ENCODE measurements at places on chromosomes 12 and 14. TPM values are rescaled to one million over a fixed set of nuclear protein-coding genes. Genes with fewer than 3 reads are reported as not detected.

GRCh38 chr14:68236582-68237458, 417.2 kb downstream of the RAD51B start:
- DNase-seq = no peak

Gene TMEM116
- total RNA-seq = 11.0 TPM

DNA sequence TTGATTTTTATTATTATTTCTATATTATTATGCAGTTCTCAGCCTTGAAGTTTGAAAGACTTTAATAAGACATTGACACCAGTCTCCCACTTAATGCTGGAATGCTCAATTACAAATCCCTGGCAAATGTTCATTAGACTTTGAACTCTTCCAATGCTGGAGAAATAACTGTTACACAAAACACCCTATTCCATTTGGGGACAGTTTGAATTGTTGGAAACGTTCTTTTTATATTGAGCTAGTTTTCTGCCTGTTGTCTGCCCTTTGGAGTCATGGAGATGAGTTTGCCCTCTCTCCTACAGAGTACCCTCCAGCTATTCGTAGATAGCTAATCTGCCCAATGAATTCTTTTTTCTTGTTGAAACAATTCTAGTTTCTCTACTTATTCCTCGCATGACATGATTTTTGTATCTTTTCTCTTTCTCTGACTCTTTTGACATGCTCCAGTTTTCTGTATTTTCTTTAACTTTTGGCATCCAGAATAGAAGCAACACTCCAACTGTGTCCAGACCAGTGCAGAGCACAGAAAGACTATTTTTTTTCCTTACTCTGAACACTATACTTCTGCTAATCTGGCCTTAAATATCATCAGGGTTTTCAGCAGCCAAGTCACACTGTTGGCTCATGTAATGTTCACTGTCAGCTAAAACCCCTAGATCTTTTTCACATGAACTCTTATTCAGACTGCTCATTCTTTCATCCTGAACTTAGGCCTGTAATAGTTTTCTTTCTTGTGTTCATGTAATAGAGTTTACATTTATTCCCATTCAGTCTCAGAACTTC, 379.3 kb downstream of the RAD51B start:
- DNase-seq = no peak

GRCh38 chr12:101946233-101946611, 68.8 kb downstream of the DRAM1 start:
- DNase-seq = no peak

DNA sequence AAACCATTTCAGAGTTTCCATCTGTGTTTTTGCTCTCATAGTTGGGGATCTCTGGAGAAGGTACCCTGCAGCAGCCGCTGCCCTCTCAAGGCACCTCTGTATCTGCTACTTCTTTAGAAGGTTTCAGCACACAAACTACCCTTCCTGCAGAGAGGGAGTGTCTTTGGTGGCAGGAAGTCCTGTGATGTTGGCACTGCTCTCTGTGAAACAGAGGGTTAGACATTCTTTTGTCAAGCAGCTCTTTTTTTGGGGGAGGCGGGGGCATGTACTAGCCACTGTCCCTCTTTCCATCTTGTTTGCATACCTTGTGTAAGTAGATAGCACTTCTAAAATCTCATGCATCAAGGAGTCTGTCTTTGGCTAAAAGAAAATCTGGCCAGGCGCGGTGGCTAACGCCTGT, 352.6 kb downstream of the BMP4 start:
- no peak for DNase-seq

DNA sequence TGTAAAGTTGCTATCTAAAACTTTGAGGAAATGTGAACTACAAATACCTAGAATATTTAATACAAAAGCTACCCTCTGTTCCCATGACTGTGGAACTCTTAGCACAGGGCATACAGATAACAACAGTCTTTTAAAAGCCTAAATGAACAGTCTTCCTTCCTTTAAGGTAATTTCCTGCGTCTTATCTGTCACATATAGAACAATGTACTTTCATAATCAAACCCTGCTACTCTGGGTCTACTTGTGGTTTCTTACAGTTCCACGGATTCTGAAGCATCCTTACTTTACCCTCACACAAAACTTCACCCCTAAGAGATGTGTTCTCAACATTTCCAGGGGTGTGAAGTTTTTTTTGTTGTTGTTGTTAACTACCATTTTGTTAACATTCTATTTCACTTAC, 5.1 kb downstream of the PKP2 start:
- no peak for DNase-seq

DNA sequence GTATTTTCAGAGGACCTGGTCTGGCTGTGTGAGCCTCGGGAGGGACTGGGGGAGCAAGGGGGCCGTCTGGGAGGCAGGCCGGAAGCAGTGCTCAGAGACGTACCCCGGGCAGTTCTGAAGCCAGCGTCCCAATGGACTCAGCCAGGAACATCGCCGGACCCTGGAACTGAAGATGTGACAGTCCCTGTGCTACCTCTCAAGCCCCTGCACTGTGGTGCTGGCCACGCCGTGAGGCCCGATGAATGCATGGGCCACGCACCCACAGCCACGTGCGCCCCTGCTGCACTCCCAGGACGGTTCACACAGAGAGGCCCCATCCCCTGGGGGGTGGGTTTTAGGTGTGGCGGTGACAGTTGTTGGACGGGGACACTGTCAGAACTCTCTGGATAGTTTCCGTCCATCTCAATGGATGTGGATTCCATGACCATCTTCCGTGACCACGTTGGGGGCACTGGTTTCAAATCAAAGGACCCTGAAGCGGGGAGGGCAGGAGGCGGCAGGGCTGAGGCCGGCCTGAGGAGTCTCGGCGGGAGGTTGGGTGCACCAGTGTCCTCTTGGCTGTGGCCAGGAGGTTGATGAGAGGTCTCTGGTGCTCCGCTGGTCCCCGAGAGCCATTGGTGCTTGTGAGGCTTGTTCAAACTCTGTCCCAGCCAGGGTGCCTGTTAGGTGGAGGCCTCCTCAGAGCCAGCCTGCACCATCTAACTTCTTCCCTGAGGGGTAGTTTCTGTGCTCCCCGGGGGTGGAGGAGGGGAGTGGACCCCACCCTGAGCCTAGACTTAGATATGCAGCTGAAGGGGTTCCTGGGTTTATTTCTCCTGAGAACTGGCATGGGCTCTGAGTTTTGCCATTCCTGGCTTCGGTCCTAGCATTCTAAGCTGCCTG, 36.3 kb upstream of the TSPAN9 start:
- DNase-seq = no peak

- DNase-seq = no peak
These were observed 136.5 kb downstream of the SPTSSA start for GRCh38 chr14:34325493-34325892.

Gene RAD9B
- 1.4 TPM for total RNA-seq

Gene CFAP251
- 0.65 TPM for total RNA-seq

GRCh38 chr12:129211862-129212630, 358.8 kb downstream of the GLT1D1 start:
- DNase-seq = no peak

DNA sequence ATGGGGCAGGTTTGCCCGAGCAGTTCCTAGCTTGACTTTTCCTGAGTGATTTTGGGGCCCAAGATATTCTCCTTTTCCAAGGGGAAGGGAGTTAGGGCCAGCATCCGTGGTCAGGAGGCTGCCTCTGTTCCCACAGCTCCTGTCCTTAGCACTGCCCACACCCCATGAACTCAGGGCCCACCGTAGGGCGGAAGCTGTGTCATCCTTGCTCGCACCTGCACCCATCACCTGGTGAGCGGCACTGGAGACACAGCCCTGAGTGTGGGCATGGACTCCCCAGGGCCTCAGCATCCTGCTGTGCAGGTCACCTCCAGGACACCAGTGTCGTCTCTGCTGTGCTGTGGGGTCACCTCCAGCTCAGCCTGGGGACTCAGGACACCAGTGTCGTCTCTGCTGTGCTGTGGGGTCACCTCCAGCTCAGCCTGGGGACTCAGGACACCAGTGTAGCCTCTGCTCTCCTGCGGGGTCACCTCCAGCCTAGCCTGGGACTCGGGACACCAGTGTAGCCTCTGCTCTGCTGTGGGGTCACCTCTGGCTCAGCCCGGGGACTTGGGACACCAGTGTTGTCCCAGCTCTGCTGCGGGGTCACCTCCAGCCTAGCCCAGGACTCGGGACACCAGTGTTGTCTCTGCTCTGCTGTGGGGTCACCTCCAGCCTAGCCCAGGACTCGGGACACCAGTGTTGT, 322.9 kb downstream of the ADGRD1 start:
- no peak for DNase-seq

Data from activated T-helper 1 cell treated with anti-CD3 and anti-CD28 coated beads, Interleukin-12 subunit alpha, Interleukin-12 subunit beta, Interleukin-2, Interleukin-4 antibody, amounts not matched to agents 30 ng/mL and 10 ng/mL and 1 ng/mL, durations not matched to agents 14 hours and 24 hours and 36 hours (primary cell).